ENCODE measurements at places on chromosomes 13 and 19. TPM values are rescaled to one million over a fixed set of nuclear protein-coding genes. Genes with fewer than 3 reads are reported as not detected.

METTL21C gene
- not detected for total RNA-seq

SELENOV gene
- not detected for total RNA-seq

C19orf73 gene
- total RNA-seq: 5.3 TPM

CBLC gene
- not detected for total RNA-seq

RFX2 gene
- 7.3 TPM for total RNA-seq

CD37 gene
- not detected for total RNA-seq

GARIN5A gene
- total RNA-seq: 1.3 TPM

KIR2DL3 gene
- total RNA-seq: not detected

TPTE2 gene
- total RNA-seq: not detected

CYP2A7 gene
- total RNA-seq: not detected

FAM83E gene
- not detected for total RNA-seq

ARHGAP45 gene
- 1.3 TPM for total RNA-seq

PBX4 gene
- 3.0 TPM for total RNA-seq

B3GNT3 gene
- 0.12 TPM for total RNA-seq

TMC4 gene
- total RNA-seq: not detected

GGN gene
- total RNA-seq: not detected

ZFP30 gene
- 21.8 TPM for total RNA-seq

LILRA6 gene
- not detected for total RNA-seq

SIGLEC9 gene
- 0.10 TPM for total RNA-seq

IFNL3 gene
- not detected for total RNA-seq

ASPDH gene
- not detected for total RNA-seq

KLK12 gene
- total RNA-seq: not detected

CHAMP1 gene
- 8.6 TPM for total RNA-seq

CFAP97D2 gene
- total RNA-seq: not detected

FLT1 gene
- total RNA-seq: 6.2 TPM

ZNF229 gene
- 3.8 TPM for total RNA-seq

TGDS gene
- total RNA-seq: 15.3 TPM

LGALS7 gene
- not detected for total RNA-seq

ZMYM5 gene
- total RNA-seq: 13.2 TPM

PLVAP gene
- not detected for total RNA-seq

FBXO27 gene
- not detected for total RNA-seq

SIN3B gene
- 25.2 TPM for total RNA-seq

TIMM29 gene
- total RNA-seq: 32.0 TPM

SOX1 gene
- not detected for total RNA-seq

ETV2 gene
- 0.39 TPM for total RNA-seq

SLC10A2 gene
- not detected for total RNA-seq

ZNF471 gene
- total RNA-seq: 1.3 TPM

NAT14 gene
- total RNA-seq: 25.3 TPM
